ENCODE measurements at places on chromosomes 13 and 19.

- no peak for DNase-seq
Measured at GRCh38 chr19:49447485-49448431, 3.9 kb downstream of the PIH1D1 start.

- no peak for DNase-seq
Measured at GRCh38 chr19:48777720-48778119, 22.4 kb downstream of the FGF21 start.

- no peak for DNase-seq
Measured at GRCh38 chr13:34322014-34322742, 504.2 kb downstream of the RFC3 start.

DNA sequence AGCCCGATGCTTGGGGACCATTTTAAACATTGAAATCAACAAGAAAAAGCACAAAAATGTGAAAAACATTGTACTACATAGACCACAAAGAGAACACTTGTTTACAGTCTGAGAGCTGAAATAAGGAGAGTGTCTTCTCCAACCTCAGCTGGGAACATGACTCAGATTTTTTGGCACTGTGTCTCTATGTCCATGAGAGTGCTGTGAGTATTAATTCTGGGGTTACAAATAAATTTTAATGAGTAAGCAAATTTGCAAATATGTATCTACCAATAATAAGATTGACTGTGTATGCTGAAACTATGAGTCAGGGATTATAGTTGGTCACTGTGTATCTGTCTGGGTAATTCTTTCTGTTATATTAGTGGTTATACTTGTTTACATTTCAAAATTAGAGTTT, 174.0 kb downstream of the DCT start:
- peak; percentile 88 for DNase-seq

GRCh38 chr13:76830805-76831204, 55.4 kb downstream of the KCTD12 start:
- DNase-seq: no peak

GRCh38 chr13:65095161-65096082, 2134.7 kb downstream of the PCDH9 start:
- DNase-seq: no peak

GRCh38 chr19:8396563-8397203, 6.5 kb downstream of the RAB11B start:
- peak; percentile 42 for DNase-seq

- peak; percentile 35 for DNase-seq
Measured at GRCh38 chr19:4352701-4353121, 9.3 kb downstream of the MPND start.

- DNase-seq: peak; percentile 2
Measured at GRCh38 chr19:21109116-21109515, 27.1 kb downstream of the ZNF714 start.
